ENCODE measurements at places on chromosomes 12 and 14. TPM values are rescaled to one million over a fixed set of nuclear protein-coding genes. Genes with fewer than 3 reads are reported as not detected.

DNA sequence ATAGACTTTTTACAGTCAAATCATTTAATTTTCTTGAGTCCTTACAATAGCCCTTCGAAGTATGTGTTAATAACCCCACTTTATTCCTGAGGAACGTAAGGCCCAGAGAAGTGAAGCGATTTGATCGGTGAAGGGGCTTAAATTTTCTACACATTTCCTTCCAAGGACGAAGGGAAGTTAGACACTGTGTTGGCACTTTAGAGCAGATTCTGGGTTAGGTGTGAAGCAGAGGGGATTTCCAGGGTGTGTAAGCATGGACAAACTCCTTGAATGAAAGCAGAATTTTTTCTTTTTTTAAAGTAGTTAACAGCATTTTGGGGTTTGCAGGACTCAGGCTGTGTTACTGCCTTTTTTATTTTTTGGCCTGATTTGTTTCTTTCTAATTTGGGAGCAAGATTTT is 38.9 kb downstream of the PRORP start:
- DNase-seq = no peak
- H3K27me3 ChIP-seq = no peaks in the 10 kb centered on the region
- no peak overlapping the region for H3K27ac ChIP-seq
- peaks cover 18% of the 10 kb centered on the region for H3K4me1 ChIP-seq
- peaks cover 24% of the 10 kb centered on the region for H3K36me3 ChIP-seq

GRCh38 chr14:61644834-61645233 is 50.5 kb upstream of the HIF1A start:
- no peak overlapping the region for H3K27ac ChIP-seq
- no peaks in the 10 kb centered on the region for H3K27me3 ChIP-seq
- H3K4me1 ChIP-seq = peaks cover 29% of the 10 kb centered on the region
- no peak overlapping the region for H3K4me3 ChIP-seq

The CCDC177 gene
- 0.24 TPM for total RNA-seq

GRCh38 chr12:29281371-29282005 is 99.5 kb downstream of the ERGIC2 start:
- peak overlapping the region; percentile 39 for H3K27ac ChIP-seq
- H3K4me3 ChIP-seq = no peak overlapping the region
- H3K27me3 ChIP-seq = no peaks in the 10 kb centered on the region
- DNase-seq = no peak
- H3K36me3 ChIP-seq = peaks cover 4% of the 10 kb centered on the region
- peaks cover 37% of the 10 kb centered on the region for H3K4me1 ChIP-seq

Data from mesothelial cell of epicardium (in vitro differentiated cells).